ENCODE measurements at places on chromosomes 6 and 20. TPM values are rescaled to one million over a fixed set of nuclear protein-coding genes. Genes with fewer than 3 reads are reported as not detected.
A peak's percentile ranks its signal among the peaks of the same experiment; 100 is the strongest.

GRCh38 chr6:38326837-38327236, 312.9 kb downstream of the BTBD9 start:
- DNase-seq, result no peak

DNA sequence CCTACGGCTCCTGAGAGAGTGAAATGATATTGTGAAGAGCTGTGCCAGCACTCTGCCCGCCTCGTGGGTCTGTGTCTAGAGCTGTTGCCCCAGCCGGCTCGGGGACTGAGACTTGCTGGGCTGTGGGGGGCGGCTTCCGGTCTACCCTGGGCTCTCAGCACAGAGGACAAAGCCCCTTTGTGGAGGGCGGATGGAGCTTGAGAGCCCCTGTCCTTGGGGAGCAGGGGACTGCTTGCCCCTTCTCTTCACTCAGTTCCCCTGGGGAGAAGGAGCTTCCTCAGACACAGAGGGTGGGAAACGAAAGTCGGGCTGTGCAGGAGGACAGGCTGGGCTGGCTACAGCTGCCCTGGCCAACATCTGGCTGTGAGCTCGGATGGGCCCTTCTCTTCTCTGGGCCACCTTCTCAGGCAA, 11.0 kb downstream of the SRC start:
- peak; percentile 64 for DNase-seq

DNA sequence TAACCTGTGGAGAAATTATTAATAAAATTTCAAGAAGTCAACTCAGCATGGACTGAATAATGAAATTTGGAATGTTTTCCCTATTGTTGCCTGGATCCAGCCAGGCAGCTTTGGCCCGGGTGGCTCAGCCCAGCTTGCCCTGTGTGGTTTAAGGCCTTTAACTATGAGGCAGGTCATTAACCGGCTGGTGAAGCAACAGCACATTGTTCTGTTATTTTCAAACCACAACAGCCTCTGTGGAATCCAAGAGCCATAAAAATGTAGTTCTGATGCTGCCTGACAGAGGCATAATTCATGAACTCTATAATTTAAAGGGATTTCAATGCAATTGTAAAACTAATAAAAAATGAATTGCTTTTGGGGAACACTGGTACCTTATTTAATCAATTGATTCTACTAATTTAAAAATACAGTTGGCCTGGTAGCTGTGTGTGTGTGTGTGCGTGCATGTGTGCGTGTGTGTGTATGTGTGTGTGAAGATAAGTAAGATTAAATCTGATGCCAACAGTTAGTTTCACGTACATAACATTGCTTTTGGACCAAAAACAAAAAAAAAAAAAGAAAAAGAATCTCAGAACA, 117.7 kb downstream of the RPS12 start:
- DNase-seq, result no peak

DNA sequence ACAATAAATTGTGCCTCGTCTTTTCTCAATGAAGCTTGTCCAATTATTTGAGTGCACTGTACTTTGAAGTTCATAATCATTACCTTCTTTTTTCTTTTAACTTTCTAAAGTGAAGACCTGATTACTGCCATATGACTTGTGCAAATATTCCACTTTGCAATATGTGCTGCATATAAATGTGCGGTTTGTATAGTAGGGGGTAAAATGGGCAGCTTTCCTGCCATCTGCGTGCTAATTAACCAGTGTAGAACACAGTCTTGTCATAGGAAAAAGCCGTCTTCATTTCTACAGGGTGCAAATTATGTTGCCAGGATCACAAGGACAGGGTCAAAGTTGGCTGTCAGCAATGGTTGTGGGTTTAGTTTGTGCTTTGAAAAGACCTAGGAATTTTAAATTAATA, 397.0 kb downstream of the NKAIN2 start:
- DNase-seq, result no peak

DNA sequence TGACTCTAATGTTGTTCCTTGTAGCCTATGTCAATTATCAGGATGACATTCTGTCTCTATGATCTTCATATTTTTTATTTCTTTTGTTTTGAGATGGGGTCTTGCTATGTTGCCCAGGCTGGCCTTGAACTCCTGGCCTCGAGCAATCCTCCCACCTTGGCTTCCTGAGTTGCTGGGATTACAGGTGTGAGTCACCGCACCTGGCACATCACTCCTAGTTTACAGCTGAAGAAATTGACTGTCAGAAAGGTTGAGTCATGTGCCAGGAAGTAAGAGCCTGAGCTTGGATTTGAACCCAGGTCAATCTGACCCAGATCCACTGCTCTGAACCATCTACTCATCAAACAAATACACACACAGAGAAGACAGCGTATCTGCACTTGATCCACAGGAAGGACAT, 14.4 kb downstream of the PPP1R3G start:
- DNase-seq, result no peak

DNA sequence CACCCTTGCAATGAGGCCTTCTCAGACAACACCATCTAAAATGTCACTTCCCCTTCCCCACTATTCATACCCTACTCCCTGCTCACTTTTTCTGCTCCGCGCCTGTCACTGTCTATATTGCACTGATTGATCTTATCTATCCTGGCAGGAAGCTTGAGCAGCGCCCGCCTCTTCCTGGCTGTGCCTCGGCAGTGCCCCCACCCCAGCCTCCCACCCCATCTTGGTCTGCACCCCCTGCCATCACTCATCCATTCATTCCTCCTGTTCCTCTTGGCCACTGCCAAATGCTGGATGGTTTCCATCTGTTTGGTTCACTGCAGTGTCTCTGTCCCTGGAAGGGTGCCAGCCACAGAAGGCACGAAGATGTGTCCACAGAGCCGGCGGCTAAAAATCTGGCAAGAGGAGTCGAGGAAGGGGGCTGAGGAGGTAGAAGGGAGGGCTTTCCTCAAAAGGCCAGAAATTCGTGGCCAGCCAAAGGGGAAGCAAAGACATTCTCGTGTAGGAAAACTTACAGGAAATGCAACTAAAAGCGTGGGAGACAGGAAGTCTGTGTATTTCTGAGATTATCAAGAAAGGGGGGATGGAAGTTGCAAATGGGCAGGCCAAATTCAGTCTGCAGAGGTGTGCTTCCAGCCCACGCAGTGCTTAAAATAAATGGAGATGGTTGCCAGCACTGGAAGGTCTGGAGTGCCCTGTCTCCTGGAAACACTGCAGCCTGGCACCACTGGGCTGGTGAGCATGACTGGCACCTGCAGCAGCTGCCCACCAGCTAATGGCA, 27.6 kb downstream of the SYNJ2 start:
- DNase-seq, result peak; percentile 88

DNA sequence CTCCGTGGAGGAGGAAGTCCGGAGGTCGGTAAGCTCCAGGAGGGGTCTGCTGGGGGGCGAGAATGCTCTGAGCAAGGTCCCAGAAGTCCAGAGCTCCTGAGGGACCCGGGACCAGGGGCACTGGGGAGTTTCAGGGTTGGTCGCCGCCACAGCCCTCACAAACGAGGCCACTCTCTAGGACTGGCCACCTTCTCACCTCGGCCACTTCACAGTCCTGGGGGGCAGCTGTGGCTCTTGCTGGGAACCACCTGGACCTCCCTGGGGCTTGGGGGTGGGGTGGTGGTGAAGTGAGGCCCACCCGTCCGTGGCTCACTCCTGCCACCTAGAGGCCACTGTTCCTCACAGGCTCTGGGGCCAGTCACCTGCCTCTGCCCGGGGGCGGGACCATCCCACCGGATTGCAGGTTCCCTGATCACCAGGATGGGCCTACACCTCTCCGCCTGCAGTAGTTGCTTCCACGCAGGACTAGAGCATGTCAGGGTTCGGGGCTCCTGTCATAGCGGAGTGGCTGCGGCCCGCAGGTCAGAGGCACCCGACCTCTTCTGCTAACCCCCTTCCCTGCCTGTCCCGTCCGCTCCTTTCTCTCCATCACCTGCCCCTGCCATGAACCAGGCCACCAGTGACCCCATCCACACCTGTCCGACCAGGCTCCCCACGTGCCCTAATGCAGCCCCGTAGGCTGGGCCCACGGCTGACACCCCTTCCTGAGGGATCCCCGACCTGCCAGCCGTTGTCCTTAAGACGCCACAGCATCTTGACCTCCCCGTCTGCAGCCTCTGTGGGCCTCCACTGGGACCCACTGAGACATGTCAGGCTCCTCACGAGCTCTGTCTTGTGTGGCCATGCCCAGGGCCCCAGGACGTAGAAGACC, 5.1 kb upstream of the TCEA2 start:
- peak; percentile 82 for DNase-seq

GRCh38 chr6:19802656-19803055, 34.5 kb upstream of the ID4 start:
- DNase-seq, result no peak

DNA sequence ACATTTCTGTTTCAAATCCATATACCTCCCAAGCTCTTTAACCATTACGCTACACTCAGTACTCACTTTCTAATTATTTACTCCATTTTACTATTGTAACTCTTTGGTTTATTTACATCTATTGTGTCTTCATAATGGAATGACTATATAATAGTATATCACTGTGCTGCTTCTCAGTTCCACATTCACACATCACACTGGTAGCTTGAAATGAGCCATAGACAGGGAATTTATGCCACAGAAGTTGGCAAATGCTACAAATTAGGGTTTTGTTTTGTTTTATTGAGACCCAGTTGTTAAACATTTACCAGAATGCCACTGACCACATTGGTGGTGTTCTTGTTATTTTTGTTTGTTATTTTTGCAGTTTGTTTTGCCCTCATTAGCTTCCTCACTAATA, 213.9 kb downstream of the KCNQ5 start:
- no peak for DNase-seq

DNA sequence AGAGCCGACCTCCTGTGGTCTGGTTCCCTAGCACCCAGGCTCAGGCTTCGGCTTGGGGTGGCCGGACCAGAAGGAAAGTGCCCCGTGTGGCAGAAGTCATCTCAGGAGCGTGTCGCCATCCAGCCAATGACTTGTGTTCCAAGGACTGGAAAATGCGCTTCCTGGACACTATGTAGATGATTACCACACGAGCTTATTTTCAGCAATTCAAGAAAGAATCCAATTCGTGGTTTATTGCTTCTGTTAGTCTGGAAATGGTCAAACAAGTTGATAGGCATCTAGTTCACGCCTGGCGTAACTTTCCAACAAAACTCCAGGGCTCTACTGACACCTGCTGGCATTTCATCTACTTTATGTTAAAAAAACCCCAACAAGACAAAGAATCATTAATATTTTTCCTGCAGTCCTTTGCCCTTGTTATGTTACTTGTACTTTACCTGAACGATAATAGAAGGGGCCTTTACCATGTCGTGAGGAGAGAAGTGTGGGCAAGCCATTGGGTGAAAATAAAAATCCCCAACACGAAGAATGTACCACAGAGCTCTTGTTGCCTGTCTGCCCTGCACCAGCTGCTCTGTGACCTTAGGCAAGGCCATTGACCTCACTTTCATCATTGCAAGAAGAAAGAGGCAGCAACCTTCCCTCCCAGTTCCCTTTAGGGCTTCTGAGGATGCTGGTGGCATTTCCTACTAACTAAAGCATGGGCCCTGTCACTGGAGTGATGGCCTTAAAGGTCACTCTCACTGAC, 154.7 kb upstream of the LAMP5 start:
- peak; percentile 70 for DNase-seq

DNA sequence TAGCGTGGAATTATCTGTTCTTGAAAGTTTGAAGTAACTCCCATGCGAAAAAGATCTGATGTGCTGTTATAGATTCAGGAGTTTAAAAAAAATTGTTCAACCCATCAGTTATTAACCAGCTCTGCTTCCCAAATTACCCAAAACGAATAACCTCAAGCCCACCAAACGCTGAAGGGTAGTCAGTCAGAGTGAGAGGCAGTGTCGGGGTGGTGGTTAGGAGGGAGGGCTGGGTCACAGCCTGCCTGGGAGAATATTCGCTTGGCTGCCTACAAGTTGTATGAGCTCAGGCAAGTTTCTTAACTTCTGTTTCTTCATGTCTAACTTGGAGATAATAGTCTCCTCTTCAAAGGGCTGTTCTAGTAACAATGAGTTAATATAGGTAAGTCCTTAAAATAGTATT, 114.6 kb downstream of the JPH2 start:
- DNase-seq, result no peak

- no peak for DNase-seq
These were observed 76.7 kb downstream of the UBE3D start for GRCh38 chr6:82988930-82989351.

- peak; percentile 82 for DNase-seq
These were observed 71.4 kb downstream of the SOBP start for GRCh38 chr6:107561306-107561705.

The MICB gene
- 0.71 TPM for total RNA-seq

The BNIP5 gene
- not detected for total RNA-seq

The MATN4 gene
- not detected for total RNA-seq

The HLA-DRB5 gene
- 2.1 TPM for total RNA-seq

The MRAP2 gene
- 1.8 TPM for total RNA-seq

The MEP1A gene
- not detected for total RNA-seq

The TPBG gene
- total RNA-seq, result 6.1 TPM

The GID8 gene
- 33.9 TPM for total RNA-seq

The OPN5 gene
- not detected for total RNA-seq

The SLC22A16 gene
- not detected for total RNA-seq

The EYS gene
- not detected for total RNA-seq

The BTN1A1 gene
- 0.28 TPM for total RNA-seq
